ENCODE measurements at places on chromosomes 2 and 18. TPM values are rescaled to one million over a fixed set of nuclear protein-coding genes. Genes with fewer than 3 reads are reported as not detected.

The IL1RL1 gene
- total RNA-seq, result 0.32 TPM

DNA sequence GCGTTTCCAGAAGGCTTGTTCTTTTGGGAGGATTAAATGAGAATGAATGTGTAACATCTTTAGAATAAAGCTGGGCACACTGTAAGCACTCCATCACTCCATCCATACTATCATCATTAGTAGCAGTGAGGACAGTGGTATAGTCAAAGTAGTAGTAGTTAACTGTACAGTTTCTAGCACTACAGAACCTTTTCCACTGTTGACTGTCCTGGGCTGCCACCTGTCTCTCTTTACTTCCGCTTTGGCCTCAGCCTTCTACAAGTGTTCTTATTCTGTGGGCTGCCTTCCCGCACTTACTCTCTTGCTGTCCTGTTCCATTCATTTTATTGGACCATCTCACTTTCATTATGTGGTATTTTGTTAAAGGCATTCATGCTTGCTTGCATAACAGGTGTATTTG lies 3.3 kb downstream of the SLC9A2 start:
- no peak for DNase-seq

- no peak for DNase-seq
Observed at GRCh38 chr2:219182331-219183150, 4.5 kb downstream of the RETREG2 start.

DNA sequence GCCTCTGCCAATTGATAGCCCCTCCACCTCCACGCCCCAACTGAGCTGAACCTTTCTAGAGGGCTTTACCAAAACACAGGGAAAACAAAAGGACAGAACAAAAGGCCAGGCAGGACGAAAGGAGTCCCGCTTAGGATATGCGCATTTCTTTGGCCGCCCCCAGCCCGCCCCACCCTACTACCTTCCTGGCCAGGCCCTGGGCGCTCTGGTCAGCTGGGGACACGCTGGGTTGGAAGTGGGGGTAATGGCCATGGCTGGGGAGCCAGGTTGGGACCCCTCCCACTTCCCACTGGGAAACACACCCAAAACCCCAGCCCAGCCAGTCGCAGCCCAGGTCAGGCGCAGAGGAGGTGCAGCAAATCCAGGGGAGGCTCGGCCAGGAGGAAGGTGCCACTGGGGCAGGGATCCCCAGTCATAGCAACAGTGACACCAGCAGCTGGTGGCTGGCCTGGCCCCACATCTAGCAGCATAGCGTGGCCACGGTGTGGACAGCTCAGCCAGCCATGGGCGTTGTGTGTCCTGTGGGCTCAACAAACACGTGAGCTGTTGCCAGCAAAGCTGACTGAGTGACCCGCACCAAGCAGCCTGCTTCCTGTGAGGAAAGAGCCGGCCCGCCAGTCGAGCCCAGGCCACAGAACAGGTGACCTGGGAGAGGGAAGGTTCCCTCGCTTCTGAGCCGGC lies 24.6 kb upstream of the B3GNT7 start:
- no peak for DNase-seq

DNA sequence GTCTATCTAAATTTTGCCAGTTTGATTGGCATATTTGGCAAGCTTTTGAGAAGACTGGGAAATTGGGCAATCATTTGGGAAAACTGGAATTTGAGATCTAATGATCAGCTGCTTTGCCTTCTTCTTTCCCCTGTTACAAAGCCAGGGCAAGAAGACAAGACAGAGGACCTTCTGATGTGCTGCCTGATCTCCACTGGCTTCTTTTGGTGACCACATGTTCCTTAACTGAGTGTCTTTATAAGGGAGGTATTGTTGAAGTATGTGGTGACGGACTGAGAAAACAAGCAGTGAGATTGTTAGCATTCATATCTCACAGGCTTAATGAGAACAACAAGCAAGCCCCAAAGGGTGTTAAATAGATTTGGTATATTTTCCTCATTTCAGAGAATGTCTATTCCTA lies 175.8 kb downstream of the SLC8A1 start:
- DNase-seq, result no peak

DNA sequence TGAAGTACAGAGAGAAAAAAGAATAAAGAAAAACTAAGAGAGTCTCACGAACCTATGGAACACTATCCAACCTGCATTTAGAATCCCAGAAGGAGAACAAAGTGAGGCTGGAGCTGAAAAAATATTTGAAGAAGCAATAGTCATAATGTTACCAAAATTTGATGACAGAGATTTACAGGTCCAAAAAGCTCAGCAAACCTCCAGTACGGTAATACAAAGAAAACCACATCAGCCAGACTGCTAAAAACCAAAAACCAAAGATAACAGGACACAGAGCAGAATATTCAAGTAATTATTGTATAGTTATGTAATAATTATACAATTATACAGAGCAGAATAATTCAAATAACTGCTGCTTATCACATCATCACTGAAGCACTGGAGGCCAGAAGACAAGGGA lies 23.7 kb downstream of the ATL2 start:
- no peak for DNase-seq

- DNase-seq, result peak; percentile 18
Observed at GRCh38 chr2:223884399-223884798, 47.0 kb upstream of the AP1S3 start.

GRCh38 chr18:10354890-10355289 lies 99.5 kb upstream of the APCDD1 start:
- no peak for DNase-seq

Data from fibroblast of villous mesenchyme (primary cell).